Activated T-helper 17 cell treated with anti-CD3 and anti-CD28 coated beads, Interleukin-2, amount 50 U/mL, for 72 hours (primary cell): ENCODE measurements at places on chromosomes 4 and X. TPM values are rescaled to one million over a fixed set of nuclear protein-coding genes. Genes with fewer than 3 reads are reported as not detected.

CITED1 gene
- not detected for total RNA-seq

PRAF2 gene
- 21.7 TPM for total RNA-seq

TMEM154 gene
- 8.6 TPM for total RNA-seq

MAGEB17 gene
- total RNA-seq, result not detected

HS6ST2 gene
- total RNA-seq, result 0.08 TPM
